Epithelial cell of prostate (primary cell): ENCODE measurements at places on chromosomes 13 and 19.

- no peak for DNase-seq
These were observed 31.3 kb upstream of the HOMER3 start for GRCh38 chr19:18972301-18972811.

GRCh38 chr19:5588906-5589676 lies 21.3 kb upstream of the TINCR start:
- DNase-seq, result no peak

DNA sequence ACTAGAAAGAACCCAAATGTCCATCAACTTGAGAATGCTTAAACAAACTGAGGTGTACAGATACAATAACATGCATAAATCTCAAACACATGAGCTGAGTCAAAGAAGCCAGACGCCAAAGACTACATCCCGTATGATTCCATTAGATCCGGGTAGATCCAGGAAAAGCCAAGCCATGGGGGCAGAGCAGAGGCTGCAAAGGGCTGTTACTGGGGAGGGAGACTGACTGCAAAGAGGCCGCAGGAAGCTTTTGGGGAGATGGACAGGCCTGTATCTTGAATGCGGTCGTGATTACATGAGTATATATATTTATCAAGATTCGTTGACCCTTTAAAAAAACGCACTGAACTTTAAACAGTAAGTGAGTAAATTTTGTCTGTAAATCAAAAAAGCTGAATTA lies 28.7 kb downstream of the GGACT start:
- DNase-seq, result no peak

GRCh38 chr13:113552079-113552478 lies 32.5 kb upstream of the TFDP1 start:
- no peak for DNase-seq

GRCh38 chr19:1158885-1159448 lies 15.1 kb downstream of the SBNO2 start:
- DNase-seq, result no peak

GRCh38 chr19:57816652-57817051 lies 1.9 kb upstream of the ZNF552 start:
- no peak for DNase-seq

DNA sequence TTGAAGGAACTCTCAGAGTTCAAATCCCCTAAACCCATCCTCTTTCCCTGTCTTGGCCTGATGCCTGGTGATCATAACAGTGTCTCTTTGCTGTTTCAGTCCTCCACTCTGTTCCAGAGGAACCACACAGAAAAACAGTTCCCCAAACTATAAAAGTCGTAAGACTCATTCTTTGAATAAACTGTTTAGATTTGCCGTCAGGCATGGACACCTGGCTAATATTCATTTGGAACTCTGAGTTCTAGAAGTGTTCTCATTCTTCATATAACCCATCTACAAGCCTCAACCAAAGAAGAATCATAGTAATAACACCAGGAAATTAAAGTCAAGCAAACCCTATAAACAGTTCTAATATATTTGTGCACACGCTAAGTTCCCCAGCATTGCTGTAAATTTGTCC lies 37.7 kb upstream of the ABCC4 start:
- DNase-seq, result no peak

- no peak for DNase-seq
These were observed 57.1 kb downstream of the IER2 start for GRCh38 chr19:13207237-13207845.

GRCh38 chr13:28637714-28638355 lies 21.1 kb upstream of the POMP start:
- DNase-seq, result no peak

DNA sequence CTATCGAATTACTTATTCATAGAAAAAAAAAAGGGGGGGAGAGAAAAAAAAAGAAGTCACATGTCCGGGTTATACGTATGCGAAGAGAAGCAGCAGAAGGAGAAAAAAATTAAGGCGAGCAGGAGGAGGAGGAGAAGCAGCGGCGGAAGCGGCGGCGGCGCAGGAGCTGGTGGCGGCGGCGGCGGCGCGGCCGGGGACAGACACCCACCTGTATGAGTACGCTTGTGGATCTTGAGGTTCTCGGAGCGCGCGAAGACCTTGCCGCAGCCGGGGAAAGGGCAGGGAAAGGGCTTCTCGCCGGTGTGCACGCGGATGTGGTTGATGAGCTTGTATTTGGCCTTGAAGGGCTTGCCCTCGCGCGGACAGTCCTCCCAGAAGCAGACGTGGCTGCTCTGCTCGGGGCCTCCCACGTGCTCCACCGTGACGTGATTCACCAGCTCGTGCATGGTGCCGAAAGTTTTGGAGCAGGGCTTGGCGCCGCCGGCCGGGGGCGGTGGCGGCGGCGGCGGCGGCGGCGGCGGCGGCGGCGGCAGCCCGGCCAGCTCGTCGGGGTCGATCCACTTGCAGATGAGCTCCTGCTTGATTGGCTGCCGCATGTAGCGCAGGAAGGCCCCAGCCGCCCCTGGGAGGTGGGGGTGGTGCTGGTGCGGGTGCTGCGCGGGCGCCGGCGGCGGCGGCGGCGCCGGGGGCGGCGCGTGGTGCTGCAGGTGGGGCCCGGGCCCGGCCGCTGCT lies 1.5 kb downstream of the ZIC5 start:
- DNase-seq, result no peak

- DNase-seq, result no peak
These were observed 72.9 kb downstream of the TEX29 start for GRCh38 chr13:111393221-111393790.

DNA sequence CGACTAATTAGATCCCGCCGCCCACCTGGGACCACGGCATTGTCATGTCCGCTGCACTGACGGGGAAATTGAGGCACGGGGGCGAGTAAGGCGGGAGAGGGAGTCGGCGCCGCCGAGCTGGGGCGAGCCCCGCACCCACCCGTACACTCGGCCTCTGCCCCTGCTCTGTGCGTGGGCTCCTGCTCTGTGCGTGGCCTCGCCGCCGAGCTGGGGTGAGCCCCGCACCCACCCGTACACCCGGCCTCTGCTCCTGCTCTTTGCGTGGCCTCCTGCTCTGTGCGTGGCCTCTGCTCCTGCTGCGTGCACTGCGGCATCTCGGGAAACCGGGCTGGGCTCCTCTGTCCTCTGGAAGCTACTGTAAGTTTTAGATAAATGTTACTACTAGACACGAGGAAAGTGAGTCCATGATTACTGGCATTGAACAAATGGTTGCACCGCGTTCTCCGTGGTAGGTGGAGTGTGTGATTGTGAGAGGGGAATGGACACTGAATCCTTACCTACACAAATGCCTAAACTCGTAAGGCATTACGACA lies 826 bp upstream of the C1QTNF9 start:
- no peak for DNase-seq

DNA sequence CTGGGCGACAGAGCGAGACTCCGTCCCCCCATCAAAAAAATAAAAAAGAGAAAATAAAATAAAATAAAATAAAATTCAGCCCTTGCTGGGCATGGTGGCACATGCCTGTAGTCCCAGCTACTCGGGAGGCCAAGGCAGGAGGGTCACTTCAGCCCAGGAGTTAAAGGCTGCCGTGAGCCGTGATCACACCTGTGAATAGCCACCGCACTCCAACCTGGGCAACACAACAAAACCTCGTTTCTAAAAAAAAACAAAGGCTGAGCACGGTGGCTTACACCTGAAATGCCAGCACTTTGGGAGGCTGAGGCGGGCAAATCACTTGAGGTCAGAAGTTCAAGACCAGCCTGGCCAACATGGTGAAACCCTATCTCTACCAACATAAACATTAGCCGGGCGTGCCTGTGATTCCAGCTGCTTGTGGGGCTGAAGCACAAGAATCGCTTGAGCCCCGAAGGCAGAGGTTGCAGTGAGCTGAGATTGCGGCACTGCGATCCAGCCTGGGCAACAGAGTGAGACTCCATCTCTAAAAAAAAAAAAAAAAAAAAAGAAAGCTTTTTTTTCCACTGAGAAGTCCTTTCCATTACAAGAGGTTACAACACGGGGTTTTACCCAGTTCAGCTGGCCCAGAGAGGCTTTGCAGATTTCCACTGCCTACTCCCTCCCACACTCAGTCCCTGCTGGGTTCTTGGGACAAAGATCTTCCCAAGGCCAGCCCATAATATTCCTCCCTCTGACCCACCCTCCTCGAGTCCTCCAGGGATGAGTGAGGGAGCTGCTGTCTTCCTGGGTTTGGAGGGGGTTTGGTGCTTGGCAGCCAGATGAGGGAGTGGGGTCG lies 6.4 kb downstream of the ANGPTL4 start:
- DNase-seq, result no peak

DNA sequence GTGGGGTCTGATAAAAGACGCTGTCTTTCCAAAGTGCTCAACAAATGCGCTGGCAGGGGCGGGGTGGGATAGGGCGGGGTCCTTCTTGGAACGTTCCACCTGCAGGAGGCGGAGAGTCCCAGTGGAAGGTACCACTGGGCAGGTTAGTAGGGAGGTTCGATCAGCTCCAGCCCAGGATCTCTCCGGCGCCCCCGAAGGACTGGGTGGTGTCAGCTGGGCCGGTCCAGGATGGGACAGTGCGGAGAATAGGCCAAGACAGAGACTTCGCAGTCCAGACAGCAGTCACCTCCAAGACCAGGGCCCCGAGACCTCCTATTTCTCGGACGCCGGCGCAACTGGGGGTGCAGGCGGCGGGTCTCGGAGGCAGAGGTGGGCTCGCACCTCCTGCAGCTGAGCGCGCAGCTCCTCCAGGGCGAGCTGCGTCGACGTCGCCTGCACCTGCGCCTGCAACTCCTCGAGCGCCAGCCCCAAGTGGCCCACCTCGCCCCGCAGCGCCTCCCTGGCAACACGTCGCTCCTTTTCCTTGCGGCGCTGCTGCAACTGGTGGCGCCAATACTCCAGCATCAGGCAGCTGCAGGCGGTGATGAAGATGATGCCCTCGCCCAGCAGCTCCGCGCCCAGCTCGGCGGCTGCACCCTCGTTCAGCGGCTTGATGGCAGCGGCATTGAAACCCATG lies 21.6 kb downstream of the VASP start:
- DNase-seq, result no peak
